Activated CD4-positive, alpha-beta T cell treated with anti-CD3 and anti-CD28 coated beads, Interleukin-2, amount 50 U/mL, for 16 hours (primary cell): ENCODE measurements at places on chromosomes 13 and 19.
A peak's percentile ranks its signal among the peaks of the same experiment; 100 is the strongest.

DNA sequence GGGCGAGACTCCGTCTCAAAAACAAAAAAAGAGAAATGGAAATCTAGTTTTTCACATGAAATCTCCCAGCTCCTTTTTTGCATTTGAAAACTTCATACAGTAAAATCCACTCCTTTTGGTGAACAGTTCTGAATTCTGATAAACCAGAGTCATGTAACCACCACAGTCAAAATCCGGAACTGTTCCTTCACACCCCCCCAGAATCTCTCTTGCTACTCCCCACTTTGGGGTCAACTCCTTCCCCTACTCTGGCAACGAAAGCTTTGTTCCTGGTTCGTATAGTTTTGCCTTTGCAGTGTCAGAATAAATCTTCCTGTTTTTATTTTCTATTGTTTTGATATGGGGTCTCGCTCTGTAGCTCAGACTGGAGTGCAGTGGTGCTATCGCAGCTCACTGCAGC lies 23.7 kb downstream of the RCN3 start:
- no peak for DNase-seq

GRCh38 chr19:52527956-52528351 lies 486 bp downstream of the ZNF808 start:
- DNase-seq: peak; percentile 2

DNA sequence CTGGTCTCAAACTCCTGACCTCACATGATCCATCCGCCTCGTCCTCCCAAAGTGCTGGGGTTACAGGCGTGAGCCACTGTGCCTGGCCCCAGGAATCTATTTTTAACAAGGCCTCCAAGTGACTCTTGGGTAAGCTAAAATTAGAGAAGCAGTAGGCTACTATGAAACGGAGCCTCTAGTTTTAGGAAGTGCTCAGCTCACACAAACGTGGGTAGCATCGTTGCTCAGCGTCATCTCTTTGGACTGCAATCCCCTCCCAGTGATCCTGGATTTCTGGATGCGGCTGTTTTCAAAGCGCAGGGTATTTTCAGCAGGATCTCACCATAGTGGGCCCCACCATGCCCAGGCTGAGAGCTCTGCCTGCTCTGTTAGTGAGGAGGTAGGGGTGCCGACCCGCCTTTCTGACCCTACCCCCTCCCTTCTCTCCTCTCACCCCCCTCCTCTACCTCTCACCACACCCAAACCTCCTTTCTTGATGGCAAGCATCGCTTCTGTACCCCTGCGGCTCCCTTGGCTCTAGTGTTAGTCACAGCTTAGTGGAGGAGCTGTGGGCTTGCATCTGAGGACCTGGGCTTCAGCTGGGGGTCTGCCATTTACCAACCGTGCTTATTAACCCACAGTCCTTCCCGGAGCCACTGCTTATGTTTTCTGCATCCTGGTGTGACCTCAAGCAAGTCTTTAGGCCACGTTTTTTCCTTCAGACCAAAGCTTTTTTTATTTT lies 34.2 kb downstream of the GJA3 start:
- no peak for DNase-seq

DNA sequence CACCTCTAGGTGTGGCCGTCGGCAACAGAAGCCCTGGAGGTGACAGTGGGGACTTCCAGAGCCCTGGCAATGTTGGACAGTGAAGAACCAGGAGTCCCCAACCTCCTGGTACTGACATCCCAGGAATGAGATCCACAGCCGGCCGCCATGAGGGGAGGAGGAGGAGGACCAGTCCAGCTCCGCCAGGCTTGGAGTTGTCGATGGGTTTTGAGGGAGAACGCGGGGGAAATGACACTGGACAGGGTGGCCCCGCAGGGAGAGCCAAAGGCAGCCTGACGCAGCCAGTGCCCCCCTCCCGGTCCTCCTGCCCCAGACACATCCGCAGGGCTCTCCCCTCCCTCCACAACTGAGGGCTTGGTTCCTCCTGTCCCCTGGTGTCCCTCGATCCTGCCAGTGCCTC lies 57.9 kb downstream of the SPACA7 start:
- DNase-seq: no peak

GRCh38 chr19:10520652-10521318 lies 3.5 kb upstream of the S1PR5 start:
- DNase-seq: no peak

DNA sequence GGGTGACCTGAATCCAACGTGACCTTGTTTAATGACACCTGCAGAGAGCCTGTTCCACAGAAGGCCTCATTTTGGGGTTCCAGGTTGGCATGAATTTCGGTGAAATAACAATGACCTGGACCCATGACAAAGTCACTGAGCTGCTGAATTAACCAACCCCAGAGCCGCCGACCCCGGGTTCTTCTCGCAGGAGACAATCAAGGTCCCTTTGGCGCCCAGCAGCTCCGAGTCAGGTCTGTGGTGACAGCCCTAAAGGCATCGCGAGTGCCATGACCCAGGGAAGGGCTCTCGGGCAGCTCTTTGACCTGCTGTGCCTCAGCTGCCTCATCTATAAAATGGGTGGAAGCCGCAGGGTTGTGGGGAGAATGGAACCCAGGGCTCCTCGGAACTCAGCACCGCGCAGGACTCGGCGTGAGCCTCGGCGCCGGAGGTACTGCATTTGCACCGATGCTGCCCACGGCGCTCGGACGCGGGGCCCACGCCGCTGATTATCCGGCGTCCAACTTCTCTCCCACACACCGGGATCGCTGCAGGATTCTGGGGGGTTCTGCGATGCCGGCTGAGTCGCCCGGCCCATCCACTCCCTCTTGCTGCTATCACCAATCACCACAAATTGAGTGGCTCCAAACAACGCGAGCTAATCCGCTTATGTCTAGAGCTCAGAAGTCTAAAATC lies 5.7 kb downstream of the SHC2 start:
- DNase-seq: no peak

DNA sequence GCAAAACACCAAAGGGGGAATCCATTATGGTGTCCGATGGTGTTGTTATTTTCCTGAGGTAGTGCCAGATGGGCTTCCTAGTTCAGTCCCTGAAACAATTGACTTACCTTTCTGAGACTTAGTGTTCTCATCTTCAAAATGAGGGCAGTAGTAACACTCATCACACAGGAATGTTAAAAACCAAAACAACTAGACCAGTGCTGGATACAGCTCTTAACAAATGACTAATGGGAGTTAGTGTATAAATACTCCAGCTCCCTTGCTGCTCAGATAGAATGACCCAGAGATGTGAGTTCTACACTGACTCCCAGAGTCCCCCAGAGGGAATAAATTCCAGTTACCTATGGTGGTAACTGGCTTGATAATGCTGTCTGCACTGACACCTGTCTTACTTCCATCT lies 49.9 kb downstream of the MBD3L2B start:
- no peak for DNase-seq

GRCh38 chr13:51967482-51968446 lies 43.5 kb downstream of the ATP7B start:
- DNase-seq: no peak

GRCh38 chr19:34226036-34226435 lies 28.3 kb upstream of the GARRE1 start:
- DNase-seq: peak; percentile 80

DNA sequence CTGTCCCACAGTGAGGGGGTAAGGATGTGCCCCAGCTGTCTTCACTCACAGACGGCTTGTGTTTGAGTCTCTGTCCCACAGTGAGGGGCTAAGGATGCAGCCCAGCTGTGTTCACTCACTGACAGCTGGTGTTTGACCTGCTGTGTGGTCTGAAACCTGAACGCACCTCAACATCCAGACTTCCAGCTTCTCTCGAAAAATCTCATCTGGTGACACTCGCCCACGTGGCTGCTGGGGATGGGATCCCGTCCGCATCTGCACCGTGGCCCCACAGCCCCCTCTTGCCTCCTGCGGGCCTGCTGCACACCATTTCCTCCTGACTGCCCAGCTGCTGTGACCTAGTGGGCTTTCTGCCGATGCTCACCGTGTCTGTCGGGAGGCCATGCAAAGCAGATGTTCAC lies 27.3 kb downstream of the CHAF1A start:
- DNase-seq: no peak
